Activated CD4-positive, alpha-beta T cell treated with anti-CD3 and anti-CD28 coated beads, Interleukin-10, Interleukin-2, amounts not matched to agents 100 ng/mL and 50 ng/mL, durations not matched to agents 16 hours and 8 hours (primary cell): ENCODE measurements at places on chromosomes 6 and 20.

- peak; percentile 33 for DNase-seq
Measured at GRCh38 chr6:133512410-133513016, 271.4 kb downstream of the EYA4 start.

DNA sequence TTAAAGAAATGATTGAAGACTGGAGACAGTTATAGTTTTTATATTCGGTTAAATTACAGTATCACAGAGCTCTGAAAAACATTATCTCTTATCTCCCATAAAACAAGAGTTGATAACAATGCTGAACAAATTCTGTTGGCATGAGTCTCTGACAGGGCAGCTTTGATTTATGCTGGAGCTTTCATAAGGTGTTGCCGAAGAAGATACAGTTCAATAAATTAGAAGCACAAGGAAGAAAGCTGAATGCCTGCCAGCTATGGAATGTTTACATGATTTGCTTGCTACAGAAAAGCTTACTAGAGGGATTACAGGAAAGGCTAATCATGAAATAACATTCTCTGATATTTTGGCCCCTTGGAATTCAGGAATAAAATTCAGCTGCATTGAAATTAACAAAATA lies 431.9 kb upstream of the GJE1 start:
- DNase-seq = no peak

DNA sequence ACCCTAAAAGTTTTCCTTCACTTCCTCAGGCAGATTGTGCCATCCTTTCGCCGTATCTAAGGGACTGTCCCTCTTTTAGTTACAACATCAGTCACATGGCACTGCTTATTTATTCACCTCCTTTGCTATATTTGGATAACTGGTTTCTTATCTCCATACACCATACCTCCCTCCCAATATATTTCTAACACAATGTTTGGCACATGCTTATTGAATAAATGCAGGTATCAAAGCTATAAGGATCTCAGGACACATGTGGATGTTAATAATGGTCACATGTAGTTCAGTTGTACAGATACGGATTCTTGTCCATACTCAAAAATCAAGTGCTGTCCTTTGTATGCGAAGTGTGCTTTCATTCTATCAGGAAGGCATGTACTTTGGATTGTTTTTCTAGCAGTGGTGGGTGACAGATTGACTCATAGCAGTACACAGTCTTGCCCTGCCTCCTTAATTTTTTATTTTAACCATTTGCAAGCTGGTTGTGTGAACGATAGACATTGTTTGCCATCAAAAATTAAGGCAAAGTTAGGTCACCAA lies 407.1 kb upstream of the RUNX2 start:
- no peak for DNase-seq

DNA sequence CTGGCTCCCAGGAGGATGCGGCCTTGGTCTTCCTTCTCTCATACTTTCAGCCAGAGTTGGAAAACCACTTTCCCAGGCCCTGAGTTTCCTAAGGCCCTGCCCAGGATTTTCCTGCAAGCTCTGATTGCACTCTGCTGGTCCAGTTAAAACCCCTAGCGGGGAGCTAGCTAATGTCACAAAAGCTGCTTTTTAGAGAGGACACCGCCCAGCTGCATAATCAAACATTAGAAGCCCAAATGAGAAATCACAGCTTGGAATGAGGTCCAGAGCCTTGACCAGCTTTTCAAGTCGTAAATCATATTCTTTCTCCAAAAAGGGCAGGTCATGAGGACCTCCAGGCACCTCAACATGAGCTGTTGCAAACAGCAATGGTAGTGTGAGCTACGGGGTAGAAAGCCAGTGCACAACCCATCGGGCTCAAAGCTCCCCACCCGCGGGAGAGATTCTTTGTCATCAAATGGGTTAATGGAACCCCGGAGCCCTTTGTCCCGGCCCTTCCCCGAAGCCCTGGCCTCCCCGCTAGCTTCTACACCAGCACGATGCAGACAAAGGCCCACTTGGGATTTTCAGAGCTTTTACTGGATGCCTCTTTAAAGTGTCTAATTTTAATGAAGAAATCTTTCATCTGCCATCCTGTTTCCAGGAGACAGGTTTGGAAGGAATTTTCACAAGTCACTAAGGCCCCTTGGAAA lies 134.0 kb downstream of the SCML4 start:
- DNase-seq = no peak

DNA sequence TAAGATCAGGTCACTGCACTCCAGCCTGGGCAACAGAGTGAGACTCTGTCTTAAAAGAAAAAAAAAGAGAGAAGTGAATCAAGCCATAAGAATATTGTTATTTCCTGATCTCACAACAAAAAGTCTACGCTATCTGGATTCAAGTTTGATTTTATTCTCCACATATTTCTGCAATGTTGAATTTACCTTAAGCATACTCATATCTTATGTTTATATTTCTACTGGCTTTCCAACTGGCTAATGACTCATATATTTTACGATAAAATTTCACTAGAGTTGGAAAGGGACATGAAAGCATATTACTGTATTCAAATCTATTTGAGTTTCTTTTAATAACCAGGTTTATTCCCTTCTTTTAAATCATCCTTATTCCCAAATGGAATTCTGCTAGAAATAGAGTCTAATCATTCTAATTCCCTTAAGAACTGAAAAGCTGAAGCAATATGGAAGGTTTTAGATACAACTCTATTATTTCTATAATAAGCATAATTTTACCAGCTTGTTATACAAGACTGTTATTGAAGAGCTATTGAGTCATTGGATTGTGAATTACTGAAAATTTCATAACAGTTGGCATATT lies 276.9 kb upstream of the HS3ST5 start:
- no peak for DNase-seq

DNA sequence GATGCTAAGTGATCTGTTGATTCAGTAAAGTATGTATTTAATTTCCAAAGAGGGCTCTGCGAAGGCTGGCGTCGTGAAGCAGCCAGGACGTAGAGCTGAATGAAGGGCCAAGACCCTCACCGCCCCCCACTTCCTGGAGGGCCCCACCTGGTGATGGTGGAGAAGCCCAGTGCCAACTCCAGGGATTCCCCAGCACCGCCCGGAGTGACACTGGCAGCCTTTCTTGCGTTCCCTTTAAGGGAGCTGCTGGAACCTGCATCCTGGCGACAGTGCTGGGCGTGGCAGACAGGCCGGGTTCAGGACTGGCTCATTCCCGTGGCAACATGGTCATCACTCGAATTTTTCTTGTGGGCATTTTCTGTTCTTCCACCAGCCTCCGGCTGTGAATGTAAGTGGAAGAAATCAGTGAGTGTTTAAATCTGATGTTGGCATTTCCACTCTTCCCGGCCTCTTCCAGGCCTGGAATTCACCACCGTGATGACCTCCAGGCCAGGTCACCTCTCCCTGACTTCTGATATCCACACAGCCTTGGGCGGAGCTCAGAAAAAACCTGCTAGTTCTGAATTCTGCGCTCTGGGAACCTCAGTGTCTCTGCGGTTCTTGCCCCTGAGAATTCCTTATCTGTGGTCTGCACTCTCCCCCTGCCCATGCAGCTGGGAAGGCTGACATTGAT lies 57.4 kb upstream of the DACT2 start:
- no peak for DNase-seq

DNA sequence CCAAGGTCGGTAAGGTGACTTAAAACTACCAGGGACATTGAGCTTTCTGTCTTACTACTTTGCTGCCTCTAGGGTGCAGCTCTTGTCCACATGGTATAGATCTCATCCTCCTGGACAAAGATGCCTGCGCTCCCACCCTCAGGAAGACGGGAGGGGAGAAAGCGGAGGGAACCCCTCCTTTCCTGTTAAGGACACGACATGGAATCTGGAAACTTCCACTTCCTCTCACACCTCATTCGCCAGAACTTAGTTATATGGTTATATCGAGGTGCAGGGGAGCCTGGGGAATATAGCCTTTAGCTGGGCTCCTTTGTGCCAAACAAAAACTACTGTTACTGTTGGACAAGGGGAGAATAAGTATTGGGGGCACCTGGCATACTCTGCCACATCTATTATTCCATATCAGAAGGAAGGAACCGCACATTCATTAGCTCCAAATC lies 224.3 kb upstream of the TSHZ2 start:
- no peak for DNase-seq

DNA sequence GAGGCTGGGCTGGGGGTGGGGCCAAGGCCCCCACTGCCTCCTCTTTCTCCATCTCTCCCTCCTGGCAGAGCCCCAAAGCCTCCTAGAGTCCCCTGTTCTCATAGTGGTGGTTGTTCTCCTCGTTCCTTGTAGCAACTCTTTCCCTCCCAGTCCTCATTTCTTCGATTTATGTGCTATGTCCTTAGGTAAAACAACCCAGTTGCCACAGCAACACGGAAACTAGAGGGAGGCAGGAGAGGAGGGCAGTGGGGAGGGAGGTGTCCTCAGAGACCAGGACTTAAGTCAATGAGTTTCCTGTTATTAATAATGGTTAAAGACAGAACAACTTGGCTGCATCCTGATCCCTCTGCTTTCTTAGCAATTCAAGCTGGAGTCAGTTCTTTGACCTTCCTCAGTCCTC lies 161.0 kb downstream of the INSM1 start:
- no peak for DNase-seq

GRCh38 chr6:132153221-132153898 lies 202.2 kb upstream of the CCN2 start:
- no peak for DNase-seq

DNA sequence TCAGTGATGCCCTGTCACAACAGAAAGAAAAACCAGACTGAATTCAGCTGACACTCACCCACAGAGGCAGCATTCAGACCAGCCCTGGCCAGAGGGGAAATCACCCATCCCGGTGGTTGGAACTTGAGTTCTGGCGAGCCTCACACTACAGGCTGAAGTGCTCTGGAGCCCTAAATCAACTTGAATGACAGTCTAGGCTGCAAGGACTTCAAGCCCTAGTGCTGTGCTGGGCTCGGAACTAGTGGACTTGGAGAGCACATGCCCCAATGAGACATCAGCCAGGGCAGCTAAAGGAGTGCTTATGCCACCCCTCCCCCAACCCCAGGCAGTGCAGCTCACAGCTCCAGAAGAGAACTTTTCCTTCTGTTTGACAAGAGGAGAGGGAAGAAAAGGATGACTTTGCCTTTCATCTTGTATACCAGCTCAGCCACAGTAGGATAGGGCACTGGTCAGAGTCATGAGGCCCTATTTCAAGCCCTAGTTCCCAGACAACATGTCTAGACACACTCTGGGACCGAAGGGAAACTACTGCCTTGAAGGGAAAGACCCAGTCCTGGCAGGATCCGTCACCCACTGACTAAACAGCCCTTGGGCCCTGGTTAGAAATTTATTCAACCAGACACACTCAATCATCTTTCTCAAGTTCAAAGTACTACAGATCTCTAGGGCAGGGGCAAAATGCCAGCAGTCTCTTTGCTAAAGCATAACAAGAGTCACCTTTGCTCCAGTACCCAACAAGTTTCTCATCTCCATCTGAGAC lies 43.2 kb upstream of the PNRC1 start:
- no peak for DNase-seq

GRCh38 chr6:81075974-81076373 lies 676.5 kb downstream of the TENT5A start:
- DNase-seq = no peak

DNA sequence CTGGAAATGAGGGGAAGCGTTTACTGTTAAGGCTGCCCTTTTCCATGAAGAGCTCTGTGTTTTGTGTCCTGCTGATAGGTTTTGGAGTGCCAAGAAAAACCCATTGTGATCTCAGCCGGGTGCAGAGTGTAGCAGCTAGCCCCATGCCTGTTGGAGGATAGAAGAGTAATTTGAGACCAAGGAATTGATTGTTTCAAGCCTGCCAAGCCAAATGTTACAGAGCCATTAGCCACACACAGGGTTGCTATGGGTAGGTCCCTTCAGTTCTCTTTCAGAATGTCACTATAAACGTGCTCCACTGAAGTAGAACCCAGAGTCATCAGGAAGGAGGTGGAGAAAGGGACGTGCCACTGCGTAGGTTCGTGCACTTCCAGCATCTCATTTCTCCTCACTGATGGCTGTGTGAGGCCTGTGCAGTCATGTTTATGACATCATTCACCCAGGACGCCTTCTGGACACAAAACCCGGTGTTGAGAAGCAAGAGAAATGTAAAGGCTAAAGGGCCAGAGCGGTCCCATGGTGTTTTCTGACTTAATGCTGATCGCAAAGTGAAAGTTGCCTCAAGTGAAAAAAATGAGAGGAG lies 6.6 kb downstream of the GMPR start:
- DNase-seq = no peak

DNA sequence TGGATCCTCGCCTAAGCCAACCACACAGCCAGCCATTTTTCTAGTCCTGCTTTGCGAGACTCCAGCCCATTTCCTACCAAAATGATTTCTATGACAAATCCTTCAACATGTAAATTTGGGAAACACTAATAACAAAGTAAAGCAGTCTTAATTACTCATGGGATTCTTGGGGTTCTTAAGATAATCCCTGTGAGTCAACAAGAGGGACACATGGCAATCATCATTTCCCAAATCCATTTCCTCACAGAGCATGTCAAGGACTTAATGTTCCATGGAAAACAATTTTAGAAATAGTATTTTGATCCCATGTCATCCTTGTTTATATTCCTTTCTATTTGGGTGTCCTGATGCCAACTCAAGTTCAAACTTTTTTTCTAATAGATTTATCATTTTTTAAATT lies 322.7 kb upstream of the NOX3 start:
- DNase-seq = no peak

GRCh38 chr20:52410731-52411234 lies 219.2 kb upstream of the ZFP64 start:
- DNase-seq = no peak

DNA sequence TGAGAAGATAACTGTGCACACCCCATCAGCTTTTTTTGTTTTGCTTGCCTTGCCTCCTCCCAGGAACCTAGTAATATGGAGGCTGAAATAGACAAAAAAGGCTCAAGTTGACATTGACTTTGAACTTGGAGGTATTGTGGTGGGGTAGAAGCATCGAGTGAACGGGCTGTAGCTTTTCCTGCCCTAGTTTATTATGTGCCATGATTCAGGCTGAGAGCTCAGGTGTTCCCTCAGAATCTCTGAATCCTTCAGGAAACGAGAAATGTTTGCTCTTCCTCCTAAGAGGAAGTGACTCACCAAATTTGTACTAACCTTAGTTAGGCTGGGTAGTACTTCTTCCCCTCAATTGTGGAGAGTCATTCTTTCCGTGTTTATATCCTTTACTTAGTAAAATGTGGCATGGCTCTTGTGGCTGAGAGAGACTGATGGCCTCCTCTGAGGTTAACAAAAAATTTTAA lies 98.8 kb downstream of the SASH1 start:
- peak; percentile 65 for DNase-seq

GRCh38 chr6:38057994-38058393 lies 238.5 kb downstream of the ZFAND3 start:
- DNase-seq = peak; percentile 69

- DNase-seq = no peak
Measured at GRCh38 chr6:12200015-12200564, 90.1 kb upstream of the EDN1 start.
